ENCODE measurements at places on chromosomes 12 and 14.

GRCh38 chr14:32005628-32006027 lies 71.5 kb upstream of the ARHGAP5 start:
- DNase-seq = no peak

GRCh38 chr12:114504311-114504710 lies 98.4 kb upstream of the TBX5 start:
- peak; percentile 54 for DNase-seq

- no peak for DNase-seq
Measured at GRCh38 chr14:88346048-88346639, 23.1 kb upstream of the KCNK10 start.

DNA sequence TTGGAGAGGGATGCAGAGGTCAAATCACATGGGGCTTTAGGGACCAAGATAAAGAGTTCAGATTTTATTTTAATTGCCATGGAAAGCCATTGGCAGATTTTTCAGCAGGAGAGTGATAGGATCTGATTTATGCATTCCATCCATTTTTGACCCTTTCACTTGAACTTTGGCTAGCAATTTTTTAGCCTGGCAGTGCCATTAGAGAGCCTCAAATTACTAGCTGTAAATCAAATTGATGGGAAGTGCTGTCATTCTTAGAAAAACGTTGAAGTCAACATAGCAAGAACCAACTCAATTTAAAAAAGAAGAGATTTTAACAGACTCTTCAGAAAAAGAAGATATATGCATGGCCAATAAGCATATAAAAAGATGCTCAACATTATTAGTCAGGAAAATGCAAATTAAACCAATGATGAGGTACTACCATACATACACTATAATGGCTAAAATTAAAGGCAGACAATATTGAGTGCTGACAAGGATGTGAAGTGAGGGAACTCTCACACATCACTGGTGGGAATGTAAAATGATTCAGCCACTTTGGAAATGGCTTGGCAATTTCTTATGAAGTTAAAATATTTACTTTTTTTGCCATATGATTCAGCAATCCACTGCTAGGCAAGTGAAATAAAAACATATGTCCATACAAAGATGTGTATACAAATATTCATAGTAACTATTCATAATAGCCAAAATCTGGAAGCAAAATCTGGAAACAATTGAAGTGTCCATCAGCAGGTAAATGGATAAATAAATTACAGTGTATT lies 89.7 kb downstream of the PTCSC3 start:
- peak; percentile 44 for DNase-seq

DNA sequence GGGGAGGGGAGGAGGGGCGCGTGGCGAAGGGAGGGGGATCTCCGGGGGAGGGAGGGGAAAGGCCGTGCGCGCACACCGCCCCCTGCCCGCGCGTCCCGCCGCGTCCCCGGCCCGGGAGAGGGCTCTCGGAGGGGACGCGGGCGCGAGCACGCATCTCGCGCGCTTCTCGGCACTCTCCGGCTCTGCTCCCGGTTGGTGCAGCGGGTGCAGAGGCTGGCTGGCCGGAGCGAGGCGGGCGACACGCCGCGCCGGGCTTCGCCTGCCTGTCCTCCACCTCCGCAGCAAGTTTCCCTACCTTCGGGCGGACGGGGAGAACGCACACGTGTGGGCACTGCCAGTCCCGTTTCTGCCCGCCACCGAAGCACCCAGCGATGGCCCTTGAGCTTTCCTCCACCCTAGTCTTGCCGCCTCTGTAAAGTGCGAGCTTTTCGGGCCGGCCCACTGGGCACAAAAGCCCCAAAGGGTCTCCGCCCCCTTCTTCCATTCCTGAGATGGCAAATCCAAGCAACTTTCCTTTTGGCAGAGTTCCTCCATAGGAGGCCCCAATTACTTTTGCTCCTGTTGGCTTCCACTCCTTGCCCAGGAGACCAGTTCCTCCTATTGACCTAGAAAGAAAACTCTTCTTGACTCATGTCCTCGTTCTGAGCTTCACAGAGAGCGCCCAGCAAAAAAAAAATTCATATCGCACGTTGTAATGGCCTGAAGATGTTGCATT lies 363 bp upstream of the CSAD start:
- DNase-seq = peak; percentile 81

DNA sequence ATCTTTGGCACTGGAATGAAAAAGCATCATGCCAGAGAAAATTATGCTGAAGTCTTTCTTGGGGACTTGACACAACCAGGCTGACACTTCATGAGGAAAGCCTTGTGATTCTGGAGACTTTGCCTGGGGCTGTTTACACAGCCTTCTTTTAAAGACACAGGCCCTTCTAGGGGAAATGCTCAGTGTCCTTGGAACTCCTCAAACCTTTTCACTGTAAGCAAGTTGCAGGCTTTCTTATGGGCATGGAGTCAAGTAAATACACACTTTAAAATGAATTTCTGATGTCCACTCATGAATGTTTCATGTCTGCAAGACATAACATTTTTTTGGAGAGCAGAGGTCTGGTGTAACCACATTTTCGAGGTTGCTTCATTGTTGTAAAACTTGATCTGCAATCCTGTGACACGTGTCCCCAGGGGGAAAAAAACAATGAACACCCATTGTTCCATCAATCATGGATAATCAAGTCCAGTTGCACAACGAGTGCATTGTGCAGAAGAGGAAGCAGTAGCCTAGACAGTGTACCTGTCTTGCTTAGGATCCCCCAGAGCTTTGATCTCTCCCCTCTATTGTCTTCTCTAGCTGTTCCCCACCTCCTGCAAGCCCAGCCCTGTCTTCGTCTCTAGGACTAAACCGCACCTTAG lies 155.1 kb upstream of the PRICKLE1 start:
- peak; percentile 66 for DNase-seq

DNA sequence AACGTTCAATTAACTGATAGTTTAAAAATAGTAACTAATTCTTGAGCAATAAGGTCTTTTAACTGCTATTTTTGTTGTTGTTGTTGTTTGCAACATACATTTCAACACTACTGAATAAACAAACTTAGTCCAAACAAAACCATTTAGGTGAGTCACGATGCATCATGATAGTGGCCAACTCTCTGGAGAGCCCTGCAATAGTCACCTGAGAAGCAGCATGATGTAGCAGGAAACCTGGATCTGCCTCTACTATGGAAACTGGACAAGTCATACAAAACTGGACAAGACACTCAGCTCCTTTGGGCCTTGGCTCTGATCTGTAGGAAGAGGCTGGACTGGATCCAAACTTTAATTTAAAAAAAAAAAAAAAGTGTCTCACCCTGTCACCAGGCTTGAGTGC lies 117.3 kb downstream of the MED13L start:
- no peak for DNase-seq

GRCh38 chr14:39212034-39212433 lies 21.7 kb upstream of the MIA2 start:
- DNase-seq = no peak

- no peak for DNase-seq
Measured at GRCh38 chr12:47819138-47819895, 386 bp downstream of the HDAC7 start.

- no peak for DNase-seq
Measured at GRCh38 chr14:70916799-70917198, 9.5 kb downstream of the PCNX1 start.

DNA sequence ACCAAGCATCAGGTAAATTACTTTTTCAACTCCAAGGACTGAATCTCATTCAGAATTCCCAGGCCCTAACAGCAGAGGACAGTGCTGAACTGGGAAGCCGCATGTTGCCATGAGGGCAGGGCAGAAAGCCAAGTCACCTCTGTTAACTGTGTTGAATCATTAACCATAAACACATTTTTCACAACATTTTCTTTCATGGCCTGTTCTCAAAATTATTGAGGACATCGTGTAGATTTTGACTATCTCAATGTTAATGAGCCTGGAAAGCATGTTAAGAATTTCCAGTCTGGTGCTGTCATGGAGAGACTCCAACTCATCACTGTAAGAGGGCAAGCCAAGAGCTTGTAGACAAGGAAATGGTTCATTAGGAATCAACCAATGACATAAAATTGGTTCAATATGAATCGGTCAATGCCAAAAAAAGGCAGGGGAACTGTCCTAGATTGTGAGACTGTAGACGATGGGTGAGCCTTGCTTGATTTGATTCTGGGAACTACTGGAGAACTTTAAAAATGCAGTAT lies 33.7 kb downstream of the CPM start:
- peak; percentile 94 for DNase-seq

GRCh38 chr12:9388379-9388778 lies 180.2 kb upstream of the PZP start:
- DNase-seq = no peak

DNA sequence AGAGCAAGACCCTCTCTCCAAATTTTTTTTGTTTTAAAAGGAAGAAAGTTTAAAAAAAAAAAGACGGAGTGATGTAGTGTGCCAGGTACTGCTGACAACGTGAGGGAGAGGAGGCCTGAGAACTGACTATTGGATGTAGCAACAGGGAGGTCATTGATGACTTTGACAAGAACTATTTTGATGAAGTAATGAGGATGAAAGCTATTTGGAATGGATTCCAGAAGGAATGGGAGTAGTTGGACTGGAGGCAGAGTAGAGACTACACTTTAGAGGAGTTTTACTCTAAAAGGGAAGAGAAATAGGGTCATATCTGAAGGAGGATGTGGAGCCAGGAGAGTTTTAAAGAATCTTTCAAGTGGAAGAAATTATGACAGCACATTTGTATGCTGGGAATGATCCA lies 27.8 kb upstream of the SLC38A2 start:
- peak; percentile 88 for DNase-seq

GRCh38 chr12:110766311-110767154 lies 23.8 kb upstream of the PPP1CC start:
- no peak for DNase-seq

- no peak for DNase-seq
Measured at GRCh38 chr12:48556631-48557030, 13.2 kb downstream of the LALBA start.

DNA sequence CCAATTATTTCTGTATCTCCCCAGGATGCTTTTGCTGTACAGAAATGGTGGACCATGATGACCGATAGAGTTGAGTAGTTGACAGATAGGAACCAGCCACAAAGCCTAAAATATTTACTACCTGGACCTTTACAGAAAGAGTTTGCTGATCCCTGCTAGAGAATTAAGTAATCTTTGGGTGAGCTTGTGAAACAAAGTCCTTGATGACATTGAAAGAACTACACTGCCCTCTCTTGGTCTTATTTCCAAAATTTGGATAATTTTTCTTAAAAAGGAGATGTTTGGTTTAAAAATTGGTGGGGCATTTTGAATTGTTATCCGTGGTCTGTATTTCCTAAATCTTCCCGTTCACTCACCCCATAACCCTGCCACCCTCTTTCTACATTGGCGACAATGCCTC lies 13.7 kb upstream of the TCTN1 start:
- DNase-seq = peak; percentile 56

- DNase-seq = no peak
Measured at GRCh38 chr12:31235868-31236395, 90.0 kb downstream of the SINHCAF start.

- peak; percentile 61 for DNase-seq
Measured at GRCh38 chr12:70719672-70720420, 82.6 kb upstream of the PTPRB start.

DNA sequence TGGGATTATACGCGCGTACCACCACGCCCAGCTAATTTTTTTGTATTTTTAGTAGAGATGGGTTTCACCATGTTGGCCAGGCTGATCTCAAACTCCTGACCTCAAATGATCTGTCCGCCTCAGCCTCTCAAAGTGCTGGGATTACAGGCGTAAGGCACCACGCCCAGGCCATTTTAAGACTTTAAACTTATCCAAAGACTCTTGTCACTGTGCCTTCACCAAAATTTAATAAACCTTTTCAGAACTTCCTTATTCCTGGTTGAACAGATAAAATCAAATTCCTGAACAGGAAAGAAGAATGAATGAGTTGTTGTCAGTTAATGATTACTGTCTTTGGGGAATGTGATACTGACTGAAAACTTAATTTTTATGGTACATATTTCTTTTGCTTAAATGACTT lies 37.8 kb downstream of the GIT2 start:
- no peak for DNase-seq

DNA sequence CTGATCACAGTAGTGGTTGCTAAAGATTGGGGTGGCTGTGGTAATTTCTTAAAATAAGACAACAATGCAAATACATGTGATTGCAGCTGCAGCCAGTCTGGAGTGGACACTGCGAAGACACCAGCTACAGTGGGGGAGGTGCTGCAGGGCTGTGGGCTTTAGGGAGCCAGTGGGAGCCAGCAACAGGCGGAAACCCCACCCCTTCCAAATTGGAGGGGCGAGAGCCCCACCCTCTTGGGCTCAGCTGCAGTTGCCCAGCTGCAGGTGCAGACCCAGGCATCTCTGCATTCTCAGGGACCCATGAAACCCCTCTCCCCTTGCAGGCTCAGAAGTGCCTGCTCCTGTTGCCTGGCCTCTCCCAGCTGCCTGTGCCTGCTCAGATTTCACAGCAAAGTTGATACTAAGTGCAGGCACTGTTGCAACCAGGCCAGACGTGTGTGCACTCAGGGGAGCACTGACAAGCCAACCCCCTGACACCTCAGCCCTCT lies 104.8 kb downstream of the MYF5 start:
- DNase-seq = no peak

- peak; percentile 97 for DNase-seq
Measured at GRCh38 chr14:70856851-70857495, 47.7 kb upstream of the MAP3K9 start.

- DNase-seq = peak; percentile 67
Measured at GRCh38 chr14:33569821-33570687, 380.8 kb downstream of the EGLN3 start.

GRCh38 chr12:59452259-59452658 lies 143.6 kb upstream of the SLC16A7 start:
- DNase-seq = peak; percentile 90

GRCh38 chr12:107510211-107510610 lies 175.4 kb upstream of the PWP1 start:
- DNase-seq = no peak
